NCI-H1417 (cell line): ENCODE measurements at places on chromosomes 2 and 18.
A peak's percentile ranks its signal among the peaks of the same experiment; 100 is the strongest.

DNA sequence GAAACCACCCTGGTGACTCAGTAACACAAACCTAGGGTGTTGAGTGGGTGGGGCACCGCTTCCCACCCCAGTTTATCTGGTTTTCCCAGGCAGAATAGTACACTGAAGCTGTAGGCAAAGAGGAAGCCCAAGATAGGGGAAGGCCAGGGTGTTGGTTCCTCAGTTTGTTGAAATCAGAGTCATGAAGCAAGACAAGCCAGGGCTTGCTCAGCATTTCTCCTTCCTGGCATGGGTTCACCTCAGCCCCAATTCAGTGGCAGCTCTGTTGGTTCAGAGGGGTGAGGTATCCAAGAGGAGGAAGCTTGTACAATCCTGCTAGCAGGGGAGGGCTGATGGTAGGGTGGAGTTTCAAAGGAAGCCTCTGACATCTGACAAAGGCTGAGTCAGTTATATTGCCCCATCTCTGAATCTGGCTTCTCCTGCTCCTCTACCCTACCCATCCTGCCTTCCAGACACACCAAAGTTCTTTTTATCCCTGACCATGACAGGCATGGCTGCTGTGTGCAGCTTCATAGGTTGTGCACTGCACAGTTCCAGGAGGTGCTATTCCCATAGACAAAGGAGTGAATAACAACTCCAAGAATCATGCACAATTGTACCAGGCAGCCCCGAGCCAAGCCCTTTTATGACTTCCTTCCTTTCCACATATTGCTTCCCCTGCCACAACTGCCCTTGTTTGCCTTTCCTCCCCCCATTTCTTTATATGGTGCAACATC lies 24.9 kb upstream of the RAB10 start:
- DNase-seq: no peak

DNA sequence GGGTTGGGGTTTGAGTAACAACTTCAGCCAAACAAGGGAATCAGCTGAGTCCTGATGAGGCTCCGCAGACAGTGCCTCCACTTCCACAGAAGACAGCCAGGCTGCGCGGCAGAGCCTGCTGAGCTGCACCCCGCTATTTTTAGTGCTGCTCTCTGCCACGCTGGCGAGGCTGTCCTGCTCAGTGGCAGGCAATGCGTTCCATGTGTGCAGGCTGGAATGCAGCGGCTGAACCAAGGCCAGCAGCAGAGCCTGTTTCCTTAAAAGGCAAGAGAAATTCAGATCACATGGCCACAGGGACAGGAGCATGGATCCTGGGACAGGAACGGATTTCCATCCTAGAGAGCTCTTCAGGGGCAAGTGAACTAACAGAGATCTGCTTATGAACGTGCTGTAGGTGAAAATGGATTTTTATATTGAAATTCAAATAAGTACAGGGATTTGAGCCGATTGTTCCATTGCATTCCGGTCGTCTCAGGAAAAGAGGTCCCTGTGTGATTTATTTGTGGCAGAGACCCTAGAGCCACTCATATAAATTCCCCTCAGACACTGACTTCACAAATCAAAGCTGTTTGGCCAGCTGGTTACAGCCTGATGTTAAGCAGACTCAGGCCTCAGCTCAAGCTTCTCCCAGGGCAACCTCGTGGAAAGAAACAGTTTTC lies 98.7 kb downstream of the COL6A3 start:
- DNase-seq: no peak

GRCh38 chr2:98601532-98602132 lies 6.7 kb downstream of the COA5 start:
- DNase-seq: no peak

- DNase-seq: no peak
Measured at GRCh38 chr18:53971331-53971730, 253.1 kb downstream of the MBD2 start.

DNA sequence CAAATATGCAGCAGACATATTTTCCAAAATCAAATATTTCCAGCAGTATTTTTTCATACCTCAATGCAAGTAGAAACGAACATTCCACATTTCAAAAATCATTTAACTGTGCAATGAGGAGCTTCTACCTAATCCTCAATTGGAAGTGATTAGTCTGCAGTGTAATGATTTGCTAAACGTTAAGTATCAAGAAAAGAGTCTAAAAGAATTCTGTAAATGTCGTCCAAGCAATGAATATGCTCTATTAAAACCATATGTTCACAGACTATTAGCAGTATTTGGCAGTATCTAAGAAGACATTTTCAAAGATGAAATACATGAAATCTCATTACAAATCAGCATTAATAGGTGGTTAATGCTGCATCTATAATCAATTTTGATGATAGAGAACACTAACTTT lies 15.9 kb downstream of the DYM start:
- no peak for DNase-seq

GRCh38 chr18:36623091-36623490 lies 205.7 kb downstream of the TPGS2 start:
- no peak for DNase-seq

- DNase-seq: no peak
Measured at GRCh38 chr2:49248506-49248905, 94.2 kb upstream of the FSHR start.

- no peak for DNase-seq
Measured at GRCh38 chr2:178859730-178860129, 52.5 kb upstream of the TTN start.

GRCh38 chr2:190674966-190675650 lies 26.2 kb downstream of the NAB1 start:
- DNase-seq: no peak

DNA sequence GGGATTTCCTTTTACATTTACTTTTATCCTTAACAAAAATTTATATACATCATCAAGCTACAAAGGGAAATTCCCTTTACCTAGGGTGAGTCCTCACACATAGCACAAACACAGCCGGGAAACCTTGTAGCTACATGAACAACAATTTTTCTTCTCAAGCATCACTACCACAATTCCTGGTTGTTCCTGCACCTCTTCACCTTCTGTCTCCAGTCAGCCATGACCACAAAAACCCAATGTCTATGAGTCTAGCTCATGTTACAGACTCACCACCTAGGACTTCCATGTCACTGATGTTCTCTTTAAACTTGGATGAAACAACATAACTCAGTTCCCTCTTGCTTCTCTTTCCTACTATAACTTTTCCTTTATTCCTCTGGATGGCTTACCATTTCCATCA lies 460.4 kb downstream of the MBD2 start:
- DNase-seq: no peak

- DNase-seq: peak; percentile 43
Measured at GRCh38 chr2:50840341-50841124, 191.4 kb downstream of the NRXN1 start.

DNA sequence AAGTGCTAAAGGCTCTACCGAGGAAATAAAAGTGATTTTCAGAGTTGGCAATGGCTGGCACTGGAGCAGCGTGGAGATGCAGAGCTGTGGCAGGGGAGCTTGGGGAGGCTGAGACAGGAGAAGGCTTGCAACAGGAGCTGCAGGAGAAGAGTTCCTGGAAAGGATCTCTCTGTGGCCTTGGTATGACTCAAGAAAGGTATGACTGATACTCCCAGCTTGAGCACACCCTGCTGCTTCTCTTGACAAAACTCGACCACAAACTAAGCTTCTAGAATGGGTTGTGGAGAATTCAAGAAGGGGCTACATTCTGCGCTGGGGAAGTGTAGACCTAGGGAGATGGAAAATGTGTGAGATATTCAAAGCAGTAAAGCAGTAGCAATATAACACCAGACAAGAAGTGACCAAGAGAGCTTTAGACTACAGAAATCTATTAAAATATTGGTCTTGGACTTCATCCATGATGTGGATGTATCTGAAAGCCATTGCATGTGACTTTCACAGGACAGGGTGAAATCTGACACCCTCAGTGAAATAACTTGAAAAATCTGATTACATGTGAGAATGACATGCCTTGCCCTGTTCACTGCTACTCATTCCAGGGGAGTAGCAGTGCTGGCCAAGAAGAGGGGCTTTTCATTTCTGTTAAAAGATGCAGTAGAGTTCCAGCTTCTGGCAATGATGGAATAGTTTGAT lies 41.5 kb downstream of the SUCLG1 start:
- no peak for DNase-seq

DNA sequence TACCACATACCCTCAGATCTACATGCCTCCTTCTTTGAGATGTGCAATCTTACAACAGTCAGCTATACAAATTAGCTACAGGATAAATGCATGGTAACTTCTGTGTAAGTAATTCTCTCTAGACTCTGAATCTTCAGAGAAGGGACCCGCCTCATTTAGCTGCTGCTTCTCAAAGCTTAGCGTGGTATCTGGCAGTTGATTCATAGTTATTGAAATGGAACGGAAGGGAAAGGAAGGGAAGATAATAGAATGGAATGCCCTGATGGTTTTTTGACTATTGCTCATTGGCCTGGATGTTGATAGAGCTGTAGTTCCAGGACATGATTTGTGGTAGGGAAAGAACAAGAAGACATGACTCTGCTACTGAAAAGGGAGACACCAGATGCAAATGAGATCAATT lies 498.1 kb upstream of the CRIM1 start:
- DNase-seq: no peak

GRCh38 chr2:136381722-136382633 lies 264.0 kb upstream of the CXCR4 start:
- no peak for DNase-seq

- no peak for DNase-seq
Measured at GRCh38 chr2:73117441-73117840, 4.7 kb upstream of the RAB11FIP5 start.

GRCh38 chr2:172972005-172972619 lies 103.5 kb upstream of the MAP3K20 start:
- DNase-seq: peak; percentile 13

DNA sequence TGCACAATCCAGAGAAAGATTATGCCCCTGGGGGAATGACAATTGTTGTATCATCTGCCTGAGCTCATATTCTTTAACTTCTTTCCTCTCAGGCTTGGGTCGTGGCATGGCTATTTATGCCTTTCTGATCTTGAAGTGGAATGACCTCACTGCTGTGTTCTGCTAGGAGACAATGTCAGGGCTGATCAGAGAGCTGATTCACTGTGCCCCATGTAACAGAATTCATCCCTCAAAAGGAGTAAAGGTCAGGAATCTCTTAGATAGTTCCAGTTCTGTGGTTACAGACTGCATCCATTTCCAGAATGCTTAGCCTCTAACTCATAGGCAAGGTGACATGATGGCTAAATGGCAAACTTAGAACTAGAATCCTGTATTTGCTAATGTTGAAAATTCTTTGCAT lies 511.7 kb upstream of the CNTNAP5 start:
- DNase-seq: no peak

DNA sequence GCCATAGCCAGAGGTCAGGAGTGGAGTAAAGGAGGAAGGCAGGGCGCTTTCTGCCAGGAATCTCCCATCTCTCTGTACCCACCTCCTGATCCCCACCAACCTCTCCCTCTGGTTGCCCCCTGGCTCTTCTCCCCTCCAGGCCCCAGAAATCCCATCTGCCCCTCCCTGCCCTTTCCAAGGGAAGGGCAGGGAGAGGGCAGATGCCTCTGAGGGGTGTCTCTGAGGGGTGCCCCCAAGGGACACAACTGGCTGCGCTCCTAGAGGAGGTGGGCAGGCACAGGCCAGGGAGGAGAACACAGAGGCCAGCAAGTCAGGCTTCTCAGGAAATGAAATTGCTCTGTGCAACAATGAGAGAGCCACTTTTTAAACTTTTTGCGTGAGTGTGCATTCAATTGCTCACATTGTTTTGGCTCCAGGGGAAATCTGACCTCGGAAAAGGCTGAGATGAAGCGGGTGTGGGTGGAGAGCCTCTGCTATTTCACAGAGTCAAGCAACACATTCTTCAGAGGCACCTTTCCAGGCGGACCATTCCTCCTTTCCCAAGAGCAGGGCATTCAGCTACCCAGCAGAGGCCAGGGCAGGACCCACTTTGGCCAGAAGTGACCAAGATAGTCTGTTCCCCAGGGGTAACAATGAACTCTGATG lies 125.5 kb downstream of the SMAD7 start:
- no peak for DNase-seq

DNA sequence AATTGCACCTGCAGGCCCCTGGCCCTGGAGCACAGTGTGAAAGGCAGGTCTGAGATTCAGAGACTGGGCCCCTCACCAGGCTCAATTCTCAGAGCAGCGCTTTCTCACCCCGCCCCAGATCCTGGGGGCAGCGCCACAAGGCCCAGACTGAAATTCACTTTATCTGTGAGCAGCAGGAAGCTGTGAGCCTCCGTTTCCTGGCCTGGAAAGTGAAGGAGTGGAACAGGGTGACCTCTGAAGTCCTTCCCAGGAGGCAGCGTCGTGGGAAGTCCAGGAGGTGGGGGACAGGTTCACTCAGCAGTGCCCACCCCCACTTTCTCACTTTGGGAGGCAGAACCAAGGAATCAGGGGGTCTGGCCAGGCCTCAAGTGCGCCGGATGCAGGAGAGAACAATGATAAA lies 235.4 kb downstream of the NDUFA10 start:
- no peak for DNase-seq

DNA sequence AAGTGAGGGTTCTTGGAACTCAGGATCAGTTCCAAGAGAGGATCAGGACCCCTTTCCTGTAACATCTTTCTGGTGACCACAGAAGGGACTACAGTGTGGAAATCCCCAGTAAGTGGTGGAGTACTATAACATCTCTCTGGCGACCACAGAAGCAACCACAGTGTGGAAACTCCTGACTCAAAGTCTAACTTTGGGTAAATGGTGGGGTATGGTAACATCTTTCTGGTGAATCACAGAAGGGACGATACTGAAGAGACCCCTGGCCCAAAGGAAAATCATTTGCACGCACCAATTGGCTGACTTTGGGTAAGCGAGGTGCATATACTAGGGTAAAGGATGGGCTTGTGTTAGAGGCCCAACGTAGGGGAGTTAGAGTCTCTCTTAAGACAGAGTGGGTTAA lies 56.3 kb upstream of the GULP1 start:
- no peak for DNase-seq

DNA sequence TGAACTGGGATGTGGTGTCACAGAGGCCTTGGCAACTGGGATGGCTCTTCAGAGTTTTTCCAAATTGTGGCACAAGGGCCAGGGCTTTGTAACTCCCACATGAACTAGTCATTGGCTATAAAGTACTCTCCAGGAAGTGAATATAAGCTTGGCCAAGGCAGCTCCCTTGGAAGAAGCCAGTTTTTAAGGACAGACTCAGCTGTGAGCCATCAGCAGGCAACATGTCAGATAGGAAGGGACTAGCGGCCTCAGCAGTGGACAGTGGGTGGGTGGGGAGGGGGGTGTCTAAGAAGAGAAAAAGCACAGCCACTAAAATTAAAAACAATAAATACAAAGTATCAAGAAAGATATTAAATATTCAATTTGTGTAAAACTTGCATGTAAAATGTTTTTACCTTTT lies 691.1 kb upstream of the PIK3C3 start:
- DNase-seq: no peak

DNA sequence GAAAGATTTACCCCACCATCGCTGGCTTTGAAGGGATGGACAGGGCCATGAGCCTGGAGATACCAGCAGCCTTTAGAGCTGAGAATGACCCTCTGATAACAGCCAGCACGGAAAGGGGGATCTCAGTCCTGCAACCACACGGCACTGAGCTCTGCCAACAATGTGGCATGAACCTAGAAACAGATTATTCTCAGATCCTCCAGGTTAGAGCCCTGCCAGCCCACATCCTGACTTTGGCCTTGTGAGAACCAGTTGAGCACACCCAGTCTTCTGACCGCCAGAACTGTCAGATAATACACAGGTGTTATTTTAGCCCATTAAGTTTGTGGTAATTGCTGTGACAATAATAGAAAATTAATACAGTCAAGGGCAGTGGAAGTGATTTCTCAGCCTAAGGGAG lies 9.4 kb upstream of the GNLY start:
- DNase-seq: no peak
